Kidney (tissue), 22 donors: ENCODE measurements at places on chromosomes 13 and 19. TPM values are rescaled to one million over a fixed set of nuclear protein-coding genes. Genes with fewer than 3 reads are reported as not detected.

Gene PNMA8C
- total RNA-seq: 0.09 TPM

Gene STK24
- 122 TPM for total RNA-seq

Gene C1QTNF9B
- not detected for total RNA-seq

Gene NCR1
- total RNA-seq: 0.91 TPM

Gene APOE
- total RNA-seq: 122 TPM

Gene ZNF208
- 7.8 TPM for total RNA-seq

Gene CBY2
- total RNA-seq: 0.22 TPM

Gene SMIM44
- total RNA-seq: not detected

Gene TGFB1
- 48.0 TPM for total RNA-seq

Gene TMEM221
- 0.13 TPM for total RNA-seq

GRCh38 chr13:110528911-110529310 is 32.6 kb downstream of the RAB20 start:
- DNase-seq: no peak

GRCh38 chr19:13047374-13047773 is 52.1 kb downstream of the NFIX start:
- DNase-seq: no peak

DNA sequence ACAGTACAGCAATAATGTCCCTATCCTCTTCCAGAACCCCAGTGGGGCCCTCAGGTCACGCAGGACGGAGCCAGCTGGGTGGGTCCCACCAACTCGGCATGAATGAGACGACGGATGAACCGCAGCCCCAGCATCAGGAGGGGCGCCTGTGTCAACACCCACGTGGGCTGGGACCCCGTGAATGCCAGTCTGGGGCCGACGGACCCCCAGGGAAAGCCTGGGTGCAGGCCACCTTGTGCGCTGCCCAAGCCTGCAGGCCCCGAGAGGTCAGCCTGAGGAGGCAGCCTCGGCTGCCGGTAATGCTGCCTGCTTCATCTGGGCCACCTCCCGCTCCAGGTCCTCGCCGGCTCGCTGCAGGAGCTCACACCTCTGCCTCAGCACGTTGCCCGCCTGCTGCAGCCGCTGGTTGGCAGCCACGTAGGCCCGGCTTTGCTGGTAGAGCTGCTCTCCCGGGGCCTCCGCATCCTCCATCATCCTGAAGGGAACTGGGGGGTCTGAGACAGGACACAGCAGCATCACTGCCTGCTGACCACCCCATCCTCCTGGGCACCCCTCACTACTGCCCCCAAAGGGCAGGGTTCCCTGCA is 4.2 kb downstream of the C19orf25 start:
- no peak for DNase-seq

GRCh38 chr19:7561325-7561724 is 25.8 kb downstream of the PNPLA6 start:
- DNase-seq: no peak

DNA sequence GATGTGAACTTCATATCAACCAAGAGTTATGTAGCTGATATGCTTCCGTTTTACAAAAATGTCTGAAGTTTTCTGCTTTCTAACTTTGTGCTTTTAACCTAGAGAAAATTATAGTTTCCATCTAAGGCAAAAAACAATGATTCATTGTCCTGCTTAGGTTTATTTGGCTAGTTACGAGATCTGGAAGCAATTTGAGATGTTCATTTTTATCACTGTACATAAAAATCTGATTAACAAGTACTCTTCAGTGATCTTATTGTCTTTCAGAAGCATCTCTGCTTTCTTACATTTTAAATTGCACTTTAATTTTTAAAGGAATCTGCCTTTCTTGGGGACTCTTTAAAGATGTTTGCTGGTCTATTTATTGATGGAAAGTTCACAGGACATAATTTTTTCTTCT is 188.1 kb downstream of the RFC3 start:
- no peak for DNase-seq

DNA sequence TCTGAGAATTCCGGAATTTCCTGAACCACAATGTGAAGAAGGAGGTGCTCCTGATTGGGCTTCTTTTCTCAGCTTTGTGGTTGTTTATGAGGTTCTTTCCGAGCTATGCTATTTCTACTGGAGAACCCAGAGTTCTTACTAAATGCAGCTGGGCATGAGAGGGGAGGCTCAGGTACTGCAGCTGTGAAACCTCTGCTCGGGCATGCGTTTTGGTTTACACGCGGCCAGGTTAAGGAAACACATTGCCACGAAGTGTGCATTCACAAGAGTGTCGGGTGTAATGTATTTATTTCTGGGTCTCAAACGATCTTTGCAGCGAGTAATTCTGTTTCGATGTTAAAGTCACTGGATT is 661 bp upstream of the MIR17HG start:
- no peak for DNase-seq

DNA sequence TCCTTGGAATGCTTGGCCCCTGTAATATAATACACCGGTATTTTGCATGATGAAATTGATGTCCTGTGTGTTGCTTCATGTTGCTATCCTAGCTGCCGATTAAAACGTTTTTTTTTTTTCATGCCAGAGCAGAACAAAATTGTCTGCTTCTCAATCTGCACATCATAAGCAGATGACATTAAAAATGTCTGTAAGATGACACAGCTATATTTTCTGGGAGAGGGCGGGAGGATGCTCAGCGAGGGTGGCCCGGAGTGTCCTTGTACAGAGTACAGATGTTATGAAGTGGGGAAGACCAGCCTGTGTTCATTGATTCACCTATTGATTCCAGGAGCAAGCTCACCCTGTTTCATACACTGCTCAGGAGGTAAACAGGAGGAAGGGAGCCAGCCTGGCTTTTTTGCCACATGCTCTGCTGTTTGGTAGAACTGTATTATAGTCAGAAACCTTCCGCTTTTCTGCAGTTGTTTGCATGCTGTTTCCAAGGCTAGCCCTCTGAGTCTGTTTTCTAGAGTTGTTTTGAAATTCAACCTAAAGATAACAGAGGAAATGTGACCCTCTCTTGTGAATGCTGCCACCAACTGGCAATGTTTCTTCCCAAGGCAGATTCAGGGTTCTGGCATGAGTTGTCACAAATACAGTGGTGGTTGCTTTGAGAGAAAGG is 4.7 kb upstream of the IRS2 start:
- no peak for DNase-seq

- no peak for DNase-seq
Observed at GRCh38 chr13:107427536-107427935, 787.8 kb downstream of the LIG4 start.

- no peak for DNase-seq
Observed at GRCh38 chr19:38563475-38563874, 54.3 kb downstream of the MAP4K1 start.

DNA sequence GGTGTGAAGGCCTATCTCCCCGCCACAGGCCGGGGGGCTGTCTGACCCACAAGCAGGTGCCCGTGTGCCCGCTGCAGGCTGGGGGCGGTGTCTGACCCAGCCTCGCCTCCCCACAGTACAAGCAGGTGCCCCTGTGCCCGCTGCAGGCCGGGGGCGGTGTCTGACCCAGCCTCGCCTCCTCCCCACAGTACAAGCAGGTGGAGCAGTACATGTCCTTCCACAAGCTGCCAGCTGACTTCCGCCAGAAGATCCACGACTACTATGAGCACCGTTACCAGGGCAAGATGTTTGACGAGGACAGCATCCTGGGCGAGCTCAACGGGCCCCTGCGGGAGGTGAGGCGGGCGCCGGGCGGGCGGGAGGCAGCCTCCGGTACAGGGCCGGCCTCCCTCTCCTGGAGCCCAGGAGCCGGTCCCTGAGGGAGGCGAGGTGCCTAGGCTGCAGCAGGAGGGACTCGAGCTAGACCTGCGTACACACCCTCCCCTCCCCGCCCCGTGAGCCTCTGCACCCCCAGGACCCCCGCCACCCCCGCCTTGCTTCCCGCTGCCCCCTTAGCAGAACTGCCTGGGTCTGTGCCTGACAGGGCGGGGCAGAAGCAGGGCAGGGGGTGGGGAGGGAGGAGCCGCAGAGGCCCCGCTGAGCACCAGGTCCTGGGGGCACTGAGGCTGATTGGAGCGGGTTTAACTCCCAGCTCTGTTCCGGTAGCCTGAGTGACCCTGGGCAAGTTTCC is 20.6 kb downstream of the HCN2 start:
- DNase-seq: no peak

GRCh38 chr19:18789883-18790565 is 1.1 kb downstream of the COMP start:
- DNase-seq: peak; percentile 50

- no peak for DNase-seq
Observed at GRCh38 chr13:90868321-90868920, 479.1 kb upstream of the MIR17HG start.

GRCh38 chr19:18791315-18791678 is 192 bp upstream of the COMP start:
- no peak for DNase-seq

DNA sequence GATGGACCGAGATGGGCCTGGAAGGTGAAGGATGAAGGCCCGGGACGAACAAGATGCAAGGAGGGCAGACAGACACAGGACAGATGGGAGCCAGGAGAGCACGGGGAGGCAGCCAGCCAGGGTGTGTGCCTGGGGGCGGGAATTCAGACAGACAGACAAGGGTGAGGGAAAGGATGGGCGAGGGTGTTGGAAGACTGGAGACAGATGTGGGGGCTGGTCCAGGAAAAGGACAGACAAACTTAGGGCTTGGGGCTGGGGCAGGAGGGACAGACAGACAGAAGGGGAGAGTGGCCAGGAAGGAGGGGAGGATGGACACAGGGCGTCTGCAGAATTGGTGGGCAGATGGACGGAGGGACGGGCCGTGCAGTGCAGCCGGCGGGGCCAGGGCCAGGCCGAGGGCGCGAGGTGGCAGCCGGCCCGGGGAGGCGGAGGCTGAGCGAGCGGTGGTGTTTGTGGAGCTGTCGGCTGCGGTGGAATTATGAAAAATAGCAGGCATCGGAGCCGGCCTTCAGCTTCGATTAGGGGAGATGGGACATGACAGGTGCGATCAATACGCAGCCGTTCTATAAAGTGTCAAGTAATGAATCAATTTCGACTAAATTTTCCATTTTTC is 4.6 kb upstream of the ERFL start:
- DNase-seq: no peak

GRCh38 chr13:102235689-102236088 is 166.2 kb downstream of the FGF14 start:
- DNase-seq: no peak

- no peak for DNase-seq
Observed at GRCh38 chr19:30355586-30355985, 16.6 kb upstream of the ZNF536 start.

DNA sequence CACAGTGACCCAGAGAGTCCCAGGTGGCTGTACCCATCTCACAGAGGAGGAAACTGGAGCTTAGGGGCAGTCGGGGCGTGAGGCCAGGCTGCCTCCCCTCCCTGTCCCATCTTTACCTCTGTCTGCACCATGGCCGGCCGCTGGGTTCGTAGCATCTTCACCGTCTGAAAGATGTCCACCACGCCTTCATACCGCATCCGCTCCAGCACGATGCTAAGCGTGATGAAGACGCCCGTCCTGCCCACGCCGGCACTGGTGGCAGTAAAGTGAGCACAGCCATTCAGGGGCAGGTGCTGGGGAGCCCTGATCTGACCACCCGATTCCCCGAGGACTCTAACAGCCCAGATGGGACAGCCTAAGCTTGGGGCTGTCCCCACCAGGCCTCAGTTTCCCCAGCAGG is 132.8 kb downstream of the PTPRS start:
- no peak for DNase-seq

DNA sequence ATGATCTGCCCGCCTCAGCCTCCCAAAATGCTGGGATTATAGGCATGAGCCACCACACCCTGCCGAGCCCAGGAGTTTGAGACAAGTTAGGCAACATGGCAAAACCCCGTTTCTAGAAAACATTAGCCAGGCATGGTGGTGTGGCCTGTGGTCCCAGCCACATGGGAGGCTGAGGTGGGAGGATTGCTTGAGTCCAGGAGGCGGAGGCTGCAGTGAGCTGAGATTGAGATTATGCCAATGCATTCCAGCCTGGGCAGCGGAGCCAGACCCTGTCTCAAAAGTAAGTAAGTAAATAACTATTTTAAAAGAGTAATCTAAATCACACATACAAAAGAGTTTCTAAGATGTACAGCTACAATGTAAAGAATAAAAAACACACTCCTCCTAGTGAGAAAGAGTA is 41.9 kb downstream of the SKA3 start:
- no peak for DNase-seq

- DNase-seq: no peak
Observed at GRCh38 chr13:99955107-99955746, 16.3 kb downstream of the ZIC5 start.

GRCh38 chr13:48978942-48979601 is 3.4 kb downstream of the FNDC3A start:
- DNase-seq: no peak

GRCh38 chr13:80873589-80873988 is 532.7 kb upstream of the SPRY2 start:
- no peak for DNase-seq

DNA sequence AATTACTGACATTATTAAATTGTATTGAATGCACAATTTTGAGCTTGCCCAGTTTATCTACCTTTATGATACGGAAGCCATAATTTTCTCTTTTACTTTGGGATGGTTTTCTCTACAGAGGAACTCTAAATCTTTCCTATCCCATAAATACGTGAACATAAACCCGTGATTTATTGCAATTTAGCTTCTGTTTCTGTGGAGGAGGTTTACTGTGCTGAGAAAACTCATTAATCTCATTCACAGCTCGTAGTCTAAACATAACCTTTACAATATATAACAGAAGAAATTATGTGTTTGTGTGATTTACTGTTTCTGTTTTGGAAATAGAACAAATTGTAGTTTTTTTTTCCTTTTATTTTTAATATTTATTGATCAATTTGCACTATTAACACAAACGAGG is 207.1 kb upstream of the PCDH9 start:
- no peak for DNase-seq
